ENCODE measurements at places on chromosomes 7 and 10.

GRCh38 chr7:139791316-139791715, 13.5 kb upstream of the HIPK2 start:
- no peak for DNase-seq

- DNase-seq = no peak
Observed at GRCh38 chr7:76332078-76332477, 26.7 kb downstream of the YWHAG start.

- no peak for DNase-seq
Observed at GRCh38 chr10:22003964-22004281, 393 bp upstream of the DNAJC1 start.

DNA sequence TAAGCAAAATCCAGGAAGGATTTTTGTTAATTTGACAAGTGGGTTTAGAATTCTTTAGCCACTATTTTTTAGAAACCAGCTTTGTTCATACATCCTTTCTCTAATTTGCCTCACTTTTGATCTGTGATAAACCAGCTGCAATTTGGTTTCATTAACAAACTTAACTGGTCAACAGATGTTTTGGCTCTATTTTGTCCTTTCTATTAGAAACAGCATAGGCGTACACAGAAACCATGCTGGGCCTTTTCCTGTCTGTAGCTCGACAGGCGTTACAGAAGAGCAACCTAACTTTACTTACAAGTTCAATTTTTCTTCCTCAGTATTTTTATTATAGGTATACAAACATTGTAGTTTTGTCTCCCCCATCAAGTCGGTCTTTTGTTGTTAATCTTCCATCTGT, 28.2 kb downstream of the KAT6B start:
- no peak for DNase-seq

GRCh38 chr7:25803117-25803887, 348.7 kb upstream of the NFE2L3 start:
- no peak for DNase-seq
